ENCODE measurements at places on chromosomes 1 and 21.

DNA sequence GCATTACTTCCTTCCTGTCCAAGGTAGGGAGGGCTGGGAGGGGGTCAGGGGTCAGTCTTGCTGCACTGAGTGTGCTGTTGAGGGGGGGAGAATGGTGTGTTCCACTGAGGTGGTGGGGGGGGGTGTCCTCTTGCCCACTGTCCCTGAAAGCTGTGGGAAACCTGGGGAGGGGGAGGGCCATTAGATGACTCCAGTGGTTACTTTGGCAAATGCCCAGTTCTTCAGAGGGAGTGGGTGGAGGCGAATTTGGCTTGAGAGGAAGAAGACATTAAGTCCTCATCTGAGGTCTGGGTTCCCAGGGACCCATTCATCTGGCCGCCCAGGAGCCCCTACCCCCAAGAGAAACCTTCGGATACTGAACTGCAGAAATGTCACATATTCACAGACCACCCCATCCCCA is 36.2 kb downstream of the MEF2D start:
- DNase-seq, result no peak

GRCh38 chr1:89487972-89488371 is 36.7 kb upstream of the LRRC8B start:
- no peak for DNase-seq

DNA sequence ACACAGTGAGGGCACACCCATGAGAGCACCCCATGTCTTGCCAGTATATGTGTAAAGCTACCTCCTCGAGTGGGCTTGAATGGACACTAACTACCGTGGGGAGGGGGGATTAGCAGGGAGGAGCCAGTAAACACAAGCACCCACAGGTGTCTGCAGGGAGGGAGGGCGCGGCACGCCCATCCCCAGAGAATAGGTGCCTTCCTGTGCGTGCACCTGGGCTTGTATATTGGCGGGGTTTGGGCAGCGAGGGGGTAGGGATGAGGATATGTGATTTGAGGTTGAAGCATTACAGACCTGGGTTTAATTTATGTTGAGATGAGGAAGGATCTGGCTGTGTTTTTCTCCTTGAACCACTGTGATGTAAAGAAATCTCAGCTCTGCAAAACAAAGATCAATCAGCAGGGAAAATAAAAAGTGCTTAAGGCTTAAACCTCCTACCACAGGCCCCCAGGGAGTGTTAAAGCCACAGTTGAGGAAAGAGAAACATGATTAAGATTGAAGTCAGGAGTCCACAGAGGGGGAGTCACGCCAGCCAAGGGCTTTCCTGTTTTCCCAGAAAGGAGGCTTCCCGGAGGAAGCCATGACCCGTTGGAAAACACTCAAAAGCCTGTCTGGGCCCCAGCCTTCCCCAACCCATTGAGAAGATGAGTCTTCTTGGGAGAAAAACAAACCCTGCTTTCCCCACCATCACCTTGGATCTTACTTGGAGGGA is 80.0 kb downstream of the CAMK2N1 start:
- no peak for DNase-seq

GRCh38 chr1:226627924-226628611 is 79.5 kb downstream of the STUM start:
- no peak for DNase-seq

DNA sequence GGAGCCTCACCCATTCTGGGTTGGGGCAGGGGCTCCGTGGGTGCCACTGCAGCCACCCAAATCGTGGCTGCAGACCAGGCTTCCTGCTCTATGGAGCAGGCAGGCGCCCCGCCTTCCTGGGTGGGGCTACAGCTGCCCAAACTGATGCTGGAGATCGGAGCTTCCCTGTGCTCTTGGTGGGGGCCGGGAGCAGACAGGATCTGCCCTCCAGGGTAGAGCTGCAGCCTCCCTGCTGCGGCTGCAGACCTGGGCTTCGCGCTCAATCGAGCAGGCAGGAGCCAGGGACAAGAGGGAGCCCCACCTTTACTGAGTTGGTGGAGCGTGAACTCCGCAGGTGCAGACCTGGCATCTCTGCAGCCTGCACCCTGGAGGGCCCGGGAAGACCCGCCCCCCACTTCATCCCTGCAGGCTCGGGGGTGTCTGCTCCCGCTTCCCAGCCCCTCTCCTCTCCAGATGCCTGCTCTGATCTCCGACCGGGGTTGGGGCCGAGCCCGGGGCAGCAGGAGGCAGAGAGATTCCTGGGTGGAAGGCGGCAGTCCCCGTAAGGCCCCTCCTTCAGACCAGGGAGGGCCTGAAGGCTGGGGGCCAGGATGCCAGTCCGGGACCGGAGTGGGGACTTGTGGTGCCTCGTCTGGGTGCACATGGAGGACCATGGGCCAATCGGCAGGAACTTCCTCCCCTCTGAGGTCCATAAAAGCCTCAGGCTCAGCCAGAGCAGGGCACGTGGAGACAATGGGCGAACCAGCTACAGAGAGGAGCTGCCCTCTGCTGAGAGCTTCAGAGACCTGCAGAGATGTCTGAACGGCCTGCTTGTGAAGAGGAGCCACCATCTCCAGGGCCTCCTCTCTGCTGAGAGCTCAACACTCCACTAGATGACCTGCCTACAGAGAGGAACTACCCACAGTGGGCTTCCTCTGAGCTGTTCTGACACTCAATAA is 359.3 kb downstream of the SMYD3 start:
- DNase-seq, result no peak

- DNase-seq, result no peak
Measured at GRCh38 chr1:57637155-57637554, 213.3 kb upstream of the DAB1 start.

DNA sequence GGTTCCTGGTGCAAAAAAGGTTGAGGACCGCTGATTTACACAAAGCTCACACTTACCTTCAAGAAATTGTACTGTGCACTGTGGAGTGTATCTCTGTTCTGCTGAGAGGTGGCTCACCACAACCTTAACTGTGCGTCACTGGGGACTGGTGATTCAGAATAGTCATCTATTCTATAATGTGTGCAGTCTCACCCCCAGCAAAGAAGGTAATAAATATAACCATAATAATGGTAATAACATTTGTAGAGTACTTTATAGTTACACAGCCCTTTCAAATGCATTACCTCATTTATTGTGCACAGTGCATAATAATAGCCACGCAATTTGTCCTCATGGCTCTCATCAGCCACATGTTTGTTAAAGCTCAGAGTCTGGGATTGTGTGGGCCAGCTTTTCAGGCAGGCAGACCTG is 59.4 kb upstream of the DUSP10 start:
- no peak for DNase-seq

GRCh38 chr1:222031318-222031717 is 289.4 kb upstream of the DUSP10 start:
- no peak for DNase-seq

GRCh38 chr1:41734201-41734970 is 184.3 kb downstream of the HIVEP3 start:
- no peak for DNase-seq

GRCh38 chr1:192588546-192588945 is 13.0 kb downstream of the RGS1 start:
- no peak for DNase-seq

DNA sequence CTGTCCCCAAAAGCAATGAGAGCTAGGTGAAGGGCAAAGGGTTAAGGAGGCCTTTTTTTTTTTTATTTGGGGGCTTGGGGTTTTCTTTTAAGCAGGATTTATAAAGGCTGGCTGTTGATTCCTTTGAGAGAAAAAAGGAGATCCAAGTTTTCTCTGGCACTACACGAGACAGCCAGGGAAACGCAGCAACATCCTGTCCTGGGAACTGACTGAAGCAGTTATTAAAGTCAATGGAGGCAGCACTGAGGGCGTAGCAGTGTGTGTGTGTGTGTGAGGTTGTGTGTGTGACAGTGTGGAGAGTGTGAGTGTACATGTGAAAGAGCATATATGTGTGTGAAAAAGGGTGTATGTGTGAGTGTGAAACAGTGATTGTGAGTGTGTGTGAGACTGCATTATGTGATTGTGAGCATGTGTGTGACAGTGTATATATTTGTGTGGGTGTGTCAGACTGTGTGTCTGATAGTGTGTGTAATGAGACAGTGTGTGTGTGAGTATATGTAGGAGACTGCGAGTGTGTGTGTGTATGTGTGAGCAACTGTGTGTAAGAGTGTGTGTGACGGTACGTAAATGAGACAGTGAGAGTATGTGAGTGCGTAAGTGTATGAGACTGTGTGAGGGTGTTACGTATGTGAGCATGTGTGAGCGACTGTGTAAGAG is 65.9 kb upstream of the TIAM1 start:
- no peak for DNase-seq

DNA sequence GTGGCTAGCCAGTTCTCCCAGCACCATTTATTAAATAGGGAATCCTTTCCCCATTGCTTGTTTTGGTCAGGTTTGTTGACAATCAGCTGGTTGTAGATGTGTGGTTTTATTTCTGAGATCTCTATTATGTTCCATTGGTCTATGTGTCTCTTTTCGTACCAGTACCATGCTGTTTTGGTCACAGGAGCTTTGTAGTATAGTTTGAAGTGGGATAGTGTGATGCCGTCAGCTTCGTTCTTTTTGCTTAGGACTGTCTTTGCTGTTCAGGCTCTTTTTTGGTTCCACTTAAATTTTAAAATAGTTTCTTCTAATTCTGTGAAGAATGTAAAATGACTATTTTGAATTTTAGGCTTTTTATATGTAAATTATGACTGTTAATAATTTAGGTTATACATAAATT is 68.9 kb downstream of the WDR64 start:
- DNase-seq, result no peak

All from glutamatergic neuron (in vitro differentiated cells).